ENCODE measurements at places on chromosomes 16 and 17. TPM values are rescaled to one million over a fixed set of nuclear protein-coding genes. Genes with fewer than 3 reads are reported as not detected.
A peak's percentile ranks its signal among the peaks of the same experiment; 100 is the strongest.

DNA sequence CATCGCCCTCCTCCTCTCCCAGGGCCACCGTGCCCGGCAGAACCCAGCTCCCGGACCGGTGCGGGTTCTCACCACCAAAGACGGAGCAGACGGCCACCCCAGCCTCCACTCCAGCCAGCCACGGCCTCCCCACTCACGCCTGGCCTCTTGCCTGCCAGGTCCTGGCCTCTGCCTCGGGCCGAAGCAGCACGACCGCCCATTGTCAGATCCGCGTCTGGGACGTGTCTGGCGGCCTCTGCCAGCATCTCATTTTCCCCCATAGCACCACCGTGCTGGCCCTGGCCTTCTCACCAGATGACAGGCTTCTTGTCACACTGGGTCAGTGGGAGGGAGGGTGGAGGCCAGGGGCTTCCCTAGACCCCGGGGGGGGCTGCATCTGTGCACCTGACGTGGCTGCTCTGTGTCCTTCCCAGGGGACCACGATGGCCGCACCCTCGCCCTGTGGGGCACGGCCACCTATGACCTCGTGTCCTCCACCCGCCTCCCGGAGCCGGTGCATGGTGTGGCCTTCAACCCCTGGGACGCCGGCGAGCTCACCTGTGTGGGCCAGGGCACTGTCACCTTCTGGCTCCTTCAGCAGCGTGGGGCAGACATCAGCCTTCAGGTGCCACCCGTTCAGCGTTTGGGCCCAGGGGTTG lies 6.6 kb upstream of the RHOT2 start:
- H3K27ac ChIP-seq, result peak overlapping the region; percentile 61
- DNase-seq, result no peak
- H3K4me1 ChIP-seq, result peaks cover 3% of the 10 kb centered on the region
- no peak overlapping the region for H3K4me3 ChIP-seq
- H3K36me3 ChIP-seq, result no peaks in the 10 kb centered on the region
- H3K27me3 ChIP-seq, result no peaks in the 10 kb centered on the region

Gene KRT23
- 19.6 TPM for total RNA-seq

Gene PPP1R27
- not detected for total RNA-seq

DNA sequence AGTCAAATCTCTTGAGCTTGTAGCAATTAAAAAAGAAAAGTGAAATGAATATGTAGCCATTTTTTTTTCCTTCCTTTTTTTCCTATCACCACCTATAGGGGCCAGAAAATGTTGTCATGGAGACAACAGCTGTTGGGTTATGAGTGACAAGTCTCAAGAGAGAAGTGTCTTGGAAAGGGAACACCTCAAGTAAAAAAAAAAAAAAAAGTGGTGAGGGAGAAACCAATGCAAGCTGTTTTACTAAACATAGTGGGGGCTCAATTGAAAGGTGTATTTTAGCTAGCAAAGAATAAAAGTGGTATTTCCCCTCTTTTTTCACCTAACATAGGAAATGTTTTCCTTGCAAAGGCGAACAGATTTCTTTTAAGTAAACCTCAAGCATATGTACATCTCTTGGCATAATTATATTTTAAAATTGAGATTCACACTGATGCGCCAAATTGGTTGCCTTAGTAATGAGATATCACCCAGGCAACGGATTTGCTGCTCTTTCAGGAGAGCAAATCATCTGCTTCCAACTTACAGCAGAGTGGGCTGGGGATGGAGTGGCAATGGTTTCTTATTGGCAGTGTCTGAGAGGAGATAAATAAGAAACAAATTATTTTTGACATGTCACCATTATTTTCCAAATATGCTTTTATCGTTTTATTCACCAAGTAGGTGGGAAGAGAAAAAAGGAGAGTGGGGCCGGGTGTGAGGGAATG lies 183.6 kb downstream of the MYO1D start:
- no peak for DNase-seq
- no peaks in the 10 kb centered on the region for H3K27me3 ChIP-seq
- peaks cover 3% of the 10 kb centered on the region for H3K4me1 ChIP-seq
- no peaks in the 10 kb centered on the region for H3K36me3 ChIP-seq

Gene SMIM5
- total RNA-seq, result 4.1 TPM

DNA sequence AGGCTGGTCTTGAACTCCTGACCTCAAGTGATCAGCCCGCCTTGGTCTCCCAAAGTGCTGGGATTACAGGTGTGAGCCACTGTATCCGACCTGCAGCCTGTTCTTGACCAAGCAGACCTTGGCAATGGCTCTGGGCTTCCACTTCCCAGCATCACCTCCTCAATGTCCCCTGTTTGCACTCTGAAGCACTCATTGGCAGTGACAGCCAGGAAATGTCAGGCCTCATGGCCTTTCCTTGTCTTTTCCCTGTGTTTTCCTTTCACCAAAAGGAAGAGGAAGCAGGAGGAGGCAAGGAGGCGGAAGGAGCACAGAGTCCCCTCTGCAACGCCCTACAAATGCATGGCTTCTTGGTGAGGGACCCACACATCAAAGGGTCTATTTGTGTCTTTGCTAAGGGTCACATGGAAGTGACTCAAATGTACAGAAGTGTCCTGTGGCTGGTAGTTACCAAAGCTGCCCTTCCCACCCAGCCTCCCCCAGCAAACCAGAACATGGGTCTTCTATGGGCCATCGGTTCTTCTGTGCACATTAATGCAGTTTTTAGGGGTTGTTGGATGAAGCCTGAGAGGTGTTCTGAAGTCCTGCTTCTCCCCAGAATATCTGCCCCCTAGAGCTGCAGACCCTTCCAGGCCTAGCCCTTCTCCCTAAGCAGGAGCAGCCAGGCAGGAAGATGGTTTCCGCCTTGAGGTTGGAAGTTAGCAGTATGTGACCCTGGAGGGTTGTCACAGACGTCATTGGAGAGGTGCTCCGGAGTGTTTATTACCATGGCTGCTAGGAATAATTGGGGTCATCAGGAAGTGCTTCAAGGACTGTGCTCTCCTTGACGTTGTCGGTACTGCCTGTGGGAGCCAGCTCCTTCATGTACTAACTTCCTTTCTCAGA lies 60.8 kb downstream of the WIPI1 start:
- DNase-seq, result no peak
- no peaks in the 10 kb centered on the region for H3K4me1 ChIP-seq
- no peaks in the 10 kb centered on the region for H3K27me3 ChIP-seq
- no peak overlapping the region for H3K27ac ChIP-seq
- H3K36me3 ChIP-seq, result no peaks in the 10 kb centered on the region

Gene TVP23B
- total RNA-seq, result 39.8 TPM

- no peak for DNase-seq
- no peak overlapping the region for H3K27ac ChIP-seq
- peaks cover 5% of the 10 kb centered on the region for H3K27me3 ChIP-seq
- no peaks in the 10 kb centered on the region for H3K36me3 ChIP-seq
These were observed 134.0 kb downstream of the FOXL1 start for GRCh38 chr16:86712158-86713009.

Gene CCDC182
- total RNA-seq, result not detected

Gene GLP2R
- 1.5 TPM for total RNA-seq

Gene EME1
- total RNA-seq, result 13.6 TPM

Gene MRPL28
- 84.3 TPM for total RNA-seq

DNA sequence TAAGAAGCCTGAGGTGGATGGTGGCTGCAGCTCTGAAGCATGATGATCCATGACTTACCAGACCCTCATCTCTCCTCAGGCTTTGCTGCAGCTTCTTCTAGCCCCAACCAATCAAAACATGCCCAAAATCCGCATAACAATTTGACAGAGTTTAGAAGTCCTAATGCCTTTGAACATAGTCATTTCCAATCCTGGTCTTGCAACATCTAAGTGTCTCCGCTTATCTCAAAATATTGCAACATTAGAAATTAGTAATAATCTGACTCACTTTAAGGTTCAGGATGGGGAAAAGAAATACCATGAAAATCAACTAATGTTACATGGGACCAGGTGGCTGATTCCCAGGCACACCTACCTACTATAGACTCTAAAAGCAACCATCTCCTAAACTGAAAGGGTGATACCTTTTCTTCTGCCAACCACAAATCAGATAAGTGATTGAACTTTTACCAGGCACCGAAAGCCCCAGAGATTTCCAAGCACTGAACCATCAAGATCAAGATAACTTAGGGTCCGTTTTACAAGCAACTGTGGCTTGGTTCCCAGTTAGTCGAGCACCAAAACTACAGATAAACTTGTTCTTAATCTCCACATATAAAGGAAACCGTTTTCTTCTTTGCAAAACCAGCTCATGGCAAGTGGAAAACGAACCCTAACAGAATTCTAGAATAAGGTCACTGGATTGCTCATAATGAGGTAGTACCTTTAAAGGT lies 14.0 kb downstream of the ERN1 start:
- H3K4me1 ChIP-seq, result no peaks in the 10 kb centered on the region
- H3K36me3 ChIP-seq, result no peaks in the 10 kb centered on the region
- no peaks in the 10 kb centered on the region for H3K27me3 ChIP-seq
- no peak overlapping the region for H3K4me3 ChIP-seq

- H3K27ac ChIP-seq, result no peak overlapping the region
- no peaks in the 10 kb centered on the region for H3K4me1 ChIP-seq
- no peaks in the 10 kb centered on the region for H3K36me3 ChIP-seq
- H3K4me3 ChIP-seq, result no peak overlapping the region
These were observed 10.9 kb upstream of the MYO15B start for GRCh38 chr17:75576661-75577060.

DNA sequence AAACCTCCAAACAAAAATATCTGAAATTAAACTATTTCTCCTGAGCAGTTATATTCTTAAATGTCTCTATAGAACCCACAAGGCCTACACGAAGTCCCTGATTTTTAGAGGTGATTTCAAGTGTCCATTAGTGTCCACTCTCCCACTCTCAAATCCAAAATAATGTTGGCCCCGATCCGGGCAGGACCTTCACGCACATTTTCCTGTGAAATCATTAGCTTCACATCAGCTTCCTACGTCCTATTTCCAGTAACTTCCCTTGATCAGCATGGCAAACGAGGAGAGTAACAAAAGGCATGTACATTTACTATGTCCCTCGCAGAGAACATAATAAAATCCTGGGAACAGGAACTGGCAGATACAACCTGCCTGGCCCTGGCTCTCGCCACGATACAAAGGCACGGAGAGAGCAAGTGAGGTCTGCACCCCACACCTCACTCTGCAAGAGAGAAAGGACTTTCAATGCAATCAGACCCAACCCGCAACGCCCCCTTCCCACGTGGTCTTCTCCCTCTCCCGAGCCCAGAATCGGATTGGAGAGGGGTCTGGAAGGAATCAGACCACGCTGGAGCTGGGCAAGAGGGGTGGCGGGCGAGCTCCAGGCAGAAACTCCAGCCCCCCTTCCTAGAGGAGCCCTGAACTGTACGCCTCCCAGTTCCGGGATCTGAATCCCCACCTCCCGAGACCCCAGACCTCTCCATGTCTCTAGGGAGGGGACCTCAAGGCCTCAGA lies 17.5 kb upstream of the C17orf78 start:
- H3K4me1 ChIP-seq, result no peaks in the 10 kb centered on the region
- no peaks in the 10 kb centered on the region for H3K27me3 ChIP-seq
- peak overlapping the region; percentile 92 for H3K27ac ChIP-seq

- H3K4me1 ChIP-seq, result no peaks in the 10 kb centered on the region
- H3K4me3 ChIP-seq, result no peak overlapping the region
- H3K36me3 ChIP-seq, result no peaks in the 10 kb centered on the region
- H3K27me3 ChIP-seq, result no peaks in the 10 kb centered on the region
- no peak overlapping the region for H3K27ac ChIP-seq
These were observed 20.2 kb downstream of the TENT4B start for GRCh38 chr16:50173316-50173715.

Gene TRAP1
- 71.2 TPM for total RNA-seq

DNA sequence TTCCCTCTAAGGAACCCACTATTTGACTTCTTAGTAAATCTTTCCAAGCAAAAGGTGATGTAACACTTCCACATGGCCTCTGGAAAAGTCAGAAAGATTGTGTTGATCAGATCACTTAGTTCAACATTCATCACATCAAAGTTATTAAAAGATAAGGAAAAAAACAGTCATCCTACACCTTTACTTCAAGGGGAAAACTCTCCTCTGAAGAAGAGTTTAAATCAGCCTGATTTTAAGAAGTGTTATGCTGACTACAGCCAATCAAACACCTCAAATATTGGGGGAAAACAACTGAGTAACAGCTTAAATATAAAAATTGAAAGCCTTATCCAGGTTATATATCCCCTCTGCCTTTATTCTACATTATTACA lies 19.6 kb upstream of the COPRS start:
- peaks cover 6% of the 10 kb centered on the region for H3K4me1 ChIP-seq
- no peak overlapping the region for H3K4me3 ChIP-seq
- no peaks in the 10 kb centered on the region for H3K36me3 ChIP-seq
- peak overlapping the region; percentile 81 for H3K27ac ChIP-seq
- DNase-seq, result no peak

Gene TEKT1
- 1.4 TPM for total RNA-seq

GRCh38 chr16:65846210-65846602 lies 520.3 kb upstream of the CDH5 start:
- H3K36me3 ChIP-seq, result no peaks in the 10 kb centered on the region
- no peaks in the 10 kb centered on the region for H3K27me3 ChIP-seq
- no peak overlapping the region for H3K27ac ChIP-seq
- no peak overlapping the region for H3K4me3 ChIP-seq

Gene SIRT7
- total RNA-seq, result 22.4 TPM

GRCh38 chr16:69319381-69319780 lies 8.2 kb downstream of the VPS4A start:
- no peak overlapping the region for H3K27ac ChIP-seq
- no peaks in the 10 kb centered on the region for H3K27me3 ChIP-seq
- H3K4me1 ChIP-seq, result no peaks in the 10 kb centered on the region
- DNase-seq, result no peak
- no peak overlapping the region for H3K4me3 ChIP-seq

- no peaks in the 10 kb centered on the region for H3K27me3 ChIP-seq
- DNase-seq, result no peak
- no peak overlapping the region for H3K4me3 ChIP-seq
- no peak overlapping the region for H3K27ac ChIP-seq
These were observed 93.8 kb upstream of the RPRML start for GRCh38 chr17:47072886-47073285.

GRCh38 chr17:17928398-17929287 lies 43.6 kb downstream of the TOM1L2 start:
- H3K4me3 ChIP-seq, result no peak overlapping the region
- H3K27ac ChIP-seq, result no peak overlapping the region
- no peaks in the 10 kb centered on the region for H3K36me3 ChIP-seq
- no peaks in the 10 kb centered on the region for H3K4me1 ChIP-seq

DNA sequence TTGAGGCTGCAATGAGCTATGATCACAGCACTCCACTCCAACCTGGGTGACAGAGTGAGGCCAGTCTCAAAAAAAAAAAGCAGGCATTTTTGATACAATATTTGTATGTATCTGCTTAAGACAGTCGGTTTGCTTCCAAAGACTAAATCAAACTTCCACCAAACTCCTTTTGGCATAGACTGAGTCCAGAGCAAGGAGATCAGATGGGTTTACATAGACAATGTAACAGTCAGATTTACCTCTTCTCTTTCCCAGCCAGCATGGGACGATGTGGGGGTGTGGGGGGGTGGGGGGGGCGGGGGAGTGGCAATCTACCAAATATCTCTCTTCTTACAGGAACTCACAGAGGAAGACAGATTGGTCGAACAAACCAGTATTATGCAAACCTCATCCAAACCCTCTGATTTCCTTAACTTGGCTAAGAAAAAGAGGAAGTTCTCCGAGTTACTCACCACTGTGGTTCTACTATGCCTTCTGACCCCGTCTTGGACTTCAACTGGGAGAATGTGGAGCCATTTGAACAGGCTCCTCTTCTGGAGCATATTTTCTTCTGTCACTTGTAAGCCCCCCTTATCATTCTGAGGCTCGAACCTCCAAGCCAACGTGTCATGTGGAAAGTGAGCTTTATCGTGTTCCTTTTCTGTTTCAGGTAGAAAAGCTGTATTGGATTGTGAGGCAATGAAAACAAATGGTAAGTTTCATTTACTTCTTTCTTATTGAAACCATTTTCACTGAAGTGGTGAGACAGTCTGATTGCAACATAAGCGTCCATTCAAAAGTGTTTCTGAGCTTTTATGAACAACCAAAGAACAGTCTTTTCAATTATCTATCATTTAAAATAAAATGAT lies at the start of gene MILR1:
Gene MILR1, plus strand, starts transcription at position 451 of the 848 bp plus-strand sequence. Its CDS starts 54 bp downstream, at position 505.
- no peak within 1 kb of the TSS for H3K27ac ChIP-seq
- H3K4me3 ChIP-seq, result no peak within 1 kb of the TSS
- H3K36me3 ChIP-seq, result no peaks in the 10 kb centered on the region
- DNase-seq, result no peak
